Activated T-cell treated with anti-CD3 and anti-CD28 coated beads, Interleukin-2, amount 50 U/mL, for 72 hours (primary cell): ENCODE measurements at places on chromosomes 3 and 15. TPM values are rescaled to one million over a fixed set of nuclear protein-coding genes. Genes with fewer than 3 reads are reported as not detected.
A peak's percentile ranks its signal among the peaks of the same experiment; 100 is the strongest.

LHFPL4 gene
- total RNA-seq: not detected

ISL2 gene
- total RNA-seq: 0.83 TPM

- no peaks in the 10 kb centered on the region for H3K27me3 ChIP-seq
- DNase-seq: no peak
- no peaks in the 10 kb centered on the region for H3K4me1 ChIP-seq
- no peak overlapping the region for H3K27ac ChIP-seq
Measured at GRCh38 chr3:125480656-125481374, 39.2 kb downstream of the SNX4 start.

DCLK3 gene
- total RNA-seq: 0.05 TPM

GRCh38 chr3:181722766-181723425, 11.2 kb downstream of the SOX2 start:
- no peak overlapping the region for H3K4me3 ChIP-seq
- DNase-seq: no peak
- H3K4me1 ChIP-seq: peaks cover 22% of the 10 kb centered on the region

DNA sequence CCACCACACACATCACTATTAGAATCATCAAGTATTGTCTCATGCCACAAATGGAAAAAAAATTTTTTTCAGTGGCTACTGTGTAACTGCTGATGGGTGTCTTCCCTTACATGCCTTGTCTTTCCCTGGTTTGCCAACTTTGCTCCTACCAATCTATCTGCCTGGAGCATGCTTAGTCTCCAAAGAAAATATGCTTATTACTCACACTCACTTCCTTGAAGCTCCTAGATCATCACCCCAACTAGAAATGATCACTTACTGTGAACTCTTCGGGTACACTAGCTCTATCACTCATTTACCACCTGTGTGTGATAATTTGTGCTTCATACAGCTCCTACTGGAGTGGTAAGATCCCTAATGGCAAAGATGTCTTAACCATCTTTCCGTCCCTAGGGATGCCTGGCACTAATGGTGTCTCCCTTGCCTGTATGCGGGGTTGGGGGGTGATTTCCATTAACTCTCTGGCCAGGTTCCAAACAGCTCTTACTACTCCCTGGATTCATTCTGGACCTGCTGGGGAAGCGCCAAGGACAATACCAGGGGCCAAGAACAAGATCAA, 799 bp downstream of the VPS33B start:
- H3K36me3 ChIP-seq: no peaks in the 10 kb centered on the region
- H3K4me1 ChIP-seq: peaks cover 51% of the 10 kb centered on the region
- H3K27me3 ChIP-seq: no peaks in the 10 kb centered on the region
- peak overlapping the region; percentile 92 for H3K27ac ChIP-seq

GRCh38 chr3:129534428-129535027, 6.1 kb downstream of the RHO start:
- peaks cover 3% of the 10 kb centered on the region for H3K4me1 ChIP-seq
- no peak overlapping the region for H3K27ac ChIP-seq
- H3K4me3 ChIP-seq: no peak overlapping the region
- H3K27me3 ChIP-seq: no peaks in the 10 kb centered on the region
- DNase-seq: no peak
